ENCODE measurements at places on chromosomes 12 and 14. TPM values are rescaled to one million over a fixed set of nuclear protein-coding genes. Genes with fewer than 3 reads are reported as not detected.

GRCh38 chr12:7642876-7643309 is 22.8 kb downstream of the APOBEC1 start:
- no peak overlapping the region for H3K27ac ChIP-seq
- H3K4me3 ChIP-seq: no peak overlapping the region
- no peak for DNase-seq
- H3K4me1 ChIP-seq: peaks cover 3% of the 10 kb centered on the region
- no peaks in the 10 kb centered on the region for H3K36me3 ChIP-seq
- peaks cover 67% of the 10 kb centered on the region for H3K27me3 ChIP-seq

Gene PPM1H
- 6.0 TPM for total RNA-seq

Gene GDF3
- total RNA-seq: 0.19 TPM

Gene LRFN5
- 0.30 TPM for total RNA-seq

Gene EVL
- 39.7 TPM for total RNA-seq

DNA sequence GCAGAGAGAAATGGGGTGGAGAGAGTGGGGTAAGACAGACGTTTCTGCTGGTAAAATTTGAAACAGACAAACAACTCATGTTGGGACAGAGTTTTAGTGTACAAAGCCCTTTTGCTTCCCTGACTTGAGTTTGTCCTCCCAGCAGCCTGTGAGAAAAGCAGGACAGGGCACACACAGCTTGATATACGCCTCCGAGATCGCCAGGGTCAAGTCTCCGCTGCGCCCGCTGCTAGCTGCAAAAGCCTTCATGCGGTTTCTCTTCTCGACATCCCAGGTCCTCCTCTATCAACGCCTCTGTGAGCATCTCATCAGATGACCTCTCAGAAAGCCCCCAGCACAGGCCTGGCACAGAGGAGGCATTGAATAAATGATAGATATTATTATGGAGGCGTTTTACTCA is 9.4 kb upstream of the BCL11B start:
- no peak overlapping the region for H3K4me3 ChIP-seq
- H3K27ac ChIP-seq: no peak overlapping the region
- no peaks in the 10 kb centered on the region for H3K4me1 ChIP-seq
- H3K27me3 ChIP-seq: peaks cover 100% of the 10 kb centered on the region
- DNase-seq: no peak

Gene CNTN1
- total RNA-seq: 0.11 TPM

GRCh38 chr12:108348842-108349241 is 9.7 kb upstream of the CMKLR1 start:
- DNase-seq: no peak
- no peaks in the 10 kb centered on the region for H3K4me1 ChIP-seq
- H3K36me3 ChIP-seq: no peaks in the 10 kb centered on the region
- H3K27ac ChIP-seq: no peak overlapping the region

DNA sequence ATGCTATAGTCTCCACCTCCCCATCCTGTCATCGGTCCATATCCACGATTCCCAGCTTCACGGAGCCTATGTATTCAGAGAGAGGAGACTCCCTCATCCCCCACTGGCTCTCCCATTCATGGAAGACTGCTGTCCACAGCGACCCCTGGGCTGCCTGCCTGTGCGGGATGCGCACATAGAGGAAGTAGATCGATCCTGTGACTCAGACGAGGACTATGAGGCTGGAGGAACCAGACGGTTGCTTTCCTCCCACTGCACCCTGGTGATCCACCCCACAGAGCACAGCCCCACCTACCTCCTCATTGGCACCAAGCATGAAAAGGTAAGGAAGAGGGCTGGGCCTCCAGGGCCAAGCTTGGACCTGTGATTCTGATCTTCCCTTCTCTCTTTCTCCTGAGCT is 24.4 kb downstream of the PIGH start:
- H3K27me3 ChIP-seq: no peaks in the 10 kb centered on the region
- no peak overlapping the region for H3K27ac ChIP-seq
- peaks cover 8% of the 10 kb centered on the region for H3K36me3 ChIP-seq
- H3K4me3 ChIP-seq: no peak overlapping the region
- no peak for DNase-seq

- H3K27me3 ChIP-seq: no peaks in the 10 kb centered on the region
- peaks cover 49% of the 10 kb centered on the region for H3K4me1 ChIP-seq
- no peak for DNase-seq
- peak overlapping the region; percentile 88 for H3K27ac ChIP-seq
- H3K4me3 ChIP-seq: no peak overlapping the region
These were observed 199.5 kb upstream of the PLEKHG7 start for GRCh38 chr12:92503029-92503931.

Gene CIROP
- total RNA-seq: not detected

Gene PIWIL1
- total RNA-seq: not detected

DNA sequence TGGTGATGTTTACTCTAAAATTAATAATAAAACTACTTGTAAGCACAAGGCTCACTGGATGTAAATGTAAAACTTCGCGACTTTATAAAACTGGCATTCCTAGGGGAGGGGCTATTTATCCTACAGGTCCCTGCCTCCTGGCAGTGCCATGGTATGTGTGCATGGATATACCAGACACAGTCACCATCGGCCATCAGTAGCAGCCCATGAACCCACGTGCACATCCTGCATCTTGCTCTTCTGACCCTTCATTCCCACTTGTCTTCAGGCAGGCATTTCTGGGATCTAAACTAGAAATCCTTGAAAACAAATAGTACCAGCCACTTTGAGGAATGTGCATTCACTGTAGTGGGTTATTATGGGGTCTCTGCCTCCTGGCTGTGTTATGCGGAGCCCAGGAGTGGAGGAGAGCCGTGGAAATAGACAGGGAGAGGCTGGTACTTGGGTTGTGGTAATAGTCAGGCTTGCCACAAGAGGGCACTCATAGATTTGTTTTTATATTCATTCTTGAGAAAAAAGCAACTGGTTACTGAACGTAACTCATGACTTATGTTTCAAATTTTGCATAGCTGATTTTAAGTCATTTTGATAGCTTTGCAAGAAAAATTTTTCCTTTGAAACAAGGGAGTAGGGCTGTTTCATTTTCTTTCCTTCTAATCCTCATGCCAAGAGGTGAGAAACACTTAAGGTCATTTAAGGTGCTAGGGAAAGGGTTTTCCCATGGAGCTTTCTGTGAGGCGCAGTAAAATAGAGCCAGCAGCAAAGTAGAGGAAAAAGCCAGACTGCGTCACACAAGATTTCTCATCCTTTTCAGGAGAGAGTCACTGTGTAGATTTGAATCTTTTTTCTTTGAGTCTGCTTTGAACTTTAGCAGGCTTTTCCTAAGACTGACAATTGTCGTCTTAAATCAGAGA is 17.4 kb upstream of the GALNT16 start:
- H3K36me3 ChIP-seq: peaks cover 41% of the 10 kb centered on the region
- no peak overlapping the region for H3K4me3 ChIP-seq
- DNase-seq: no peak
- peak overlapping the region; percentile 25 for H3K27ac ChIP-seq
- no peaks in the 10 kb centered on the region for H3K27me3 ChIP-seq

DNA sequence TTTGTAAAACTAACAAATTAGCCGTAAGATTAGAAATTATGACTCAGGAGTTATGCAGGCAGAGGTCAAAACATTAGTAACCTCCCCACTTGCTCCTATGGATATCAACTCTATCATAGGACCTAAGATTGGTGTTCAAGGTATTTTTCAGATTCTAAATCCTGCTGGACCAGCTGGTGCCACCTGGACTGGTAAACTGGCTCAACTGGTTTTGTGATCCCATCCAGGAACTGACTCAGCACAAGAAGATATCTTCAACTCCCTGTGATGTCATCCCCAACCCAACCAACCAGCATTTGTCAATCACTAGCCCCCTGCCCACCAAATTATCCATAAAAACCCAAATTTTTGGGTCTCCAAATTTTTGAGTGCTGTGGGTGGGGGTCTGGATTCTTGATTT is 98.1 kb upstream of the OR4E1 start:
- DNase-seq: no peak
- H3K27ac ChIP-seq: no peak overlapping the region
- H3K36me3 ChIP-seq: no peaks in the 10 kb centered on the region
- H3K4me3 ChIP-seq: no peak overlapping the region
- H3K27me3 ChIP-seq: no peaks in the 10 kb centered on the region

Gene TIGAR
- total RNA-seq: 13.6 TPM

DNA sequence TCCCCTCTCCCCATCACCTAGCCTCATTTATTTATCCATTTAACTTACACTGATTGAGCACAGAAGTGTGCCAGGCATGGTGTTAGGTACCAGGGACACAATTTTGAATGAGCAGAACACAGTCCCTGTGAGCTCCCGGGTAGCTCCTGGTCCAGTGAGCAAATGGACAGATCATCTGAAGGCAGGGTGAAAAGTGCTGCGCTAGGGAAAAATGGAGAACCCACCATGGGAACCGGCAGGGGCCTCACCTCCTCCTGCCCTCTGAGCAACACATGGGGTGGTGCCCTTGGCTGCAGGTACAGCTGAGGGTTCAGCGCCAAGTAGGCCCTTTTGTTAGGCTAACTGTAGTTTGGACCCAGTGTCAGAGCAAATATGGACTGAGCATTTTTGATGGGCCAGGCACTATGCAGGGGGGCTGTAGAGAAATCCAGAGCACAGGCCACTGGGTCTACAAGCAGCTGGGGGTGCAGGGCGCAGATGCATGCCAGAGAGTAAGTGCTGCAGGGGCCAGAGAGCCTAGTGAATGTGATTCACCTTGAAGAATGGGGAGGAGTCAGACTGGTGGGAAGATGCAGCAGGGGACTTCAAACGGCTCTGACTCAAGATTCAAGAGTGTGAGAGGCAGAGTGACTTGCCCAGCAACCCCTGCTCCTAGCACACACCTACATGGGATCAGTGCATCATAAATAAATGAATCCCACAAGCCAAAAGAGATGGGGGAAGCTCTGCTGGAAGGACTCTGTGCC is 28.2 kb downstream of the LTBP2 start:
- H3K4me3 ChIP-seq: no peak overlapping the region
- H3K4me1 ChIP-seq: peaks cover 43% of the 10 kb centered on the region

DNA sequence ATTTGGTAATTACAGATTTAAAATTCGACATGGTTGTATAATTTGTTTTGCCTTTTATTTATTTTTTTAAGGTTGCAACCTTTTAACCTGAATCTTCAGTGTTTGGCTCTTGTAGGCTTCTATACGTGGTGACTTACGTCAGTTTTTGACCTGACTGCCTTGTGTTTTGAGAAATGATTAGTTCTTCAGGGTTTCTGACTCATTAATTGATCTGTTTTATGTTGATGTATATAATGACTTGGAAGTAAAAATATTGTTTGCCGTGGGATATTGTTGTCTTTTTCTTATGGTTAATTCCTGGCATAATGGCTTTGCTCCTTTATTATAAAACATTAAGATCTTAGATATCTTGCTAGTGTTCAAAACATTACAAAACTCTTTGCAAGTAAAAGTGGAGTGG is 2.5 kb downstream of the RASSF8 start:
- H3K27me3 ChIP-seq: no peaks in the 10 kb centered on the region
- no peaks in the 10 kb centered on the region for H3K36me3 ChIP-seq
- H3K27ac ChIP-seq: no peak overlapping the region
- no peak for DNase-seq
- H3K4me3 ChIP-seq: no peak overlapping the region
- peaks cover 59% of the 10 kb centered on the region for H3K4me1 ChIP-seq

- no peaks in the 10 kb centered on the region for H3K4me1 ChIP-seq
- no peak overlapping the region for H3K27ac ChIP-seq
- no peak for DNase-seq
These were observed 43.9 kb upstream of the CHPT1 start for GRCh38 chr12:101653503-101653902.

GRCh38 chr14:50728836-50729235 is 60.7 kb upstream of the SAV1 start:
- H3K27me3 ChIP-seq: no peaks in the 10 kb centered on the region
- H3K27ac ChIP-seq: no peak overlapping the region
- H3K36me3 ChIP-seq: peaks cover 100% of the 10 kb centered on the region

GRCh38 chr14:29868000-29868399 is 59.6 kb downstream of the PRKD1 start:
- H3K4me3 ChIP-seq: no peak overlapping the region
- H3K27ac ChIP-seq: no peak overlapping the region
- DNase-seq: no peak
- no peaks in the 10 kb centered on the region for H3K36me3 ChIP-seq

Gene LTBR
- 23.5 TPM for total RNA-seq

Gene MFAP5
- total RNA-seq: 55.8 TPM

Gene PMEL
- total RNA-seq: 0.16 TPM

Gene KIF21A
- 49.8 TPM for total RNA-seq

DNA sequence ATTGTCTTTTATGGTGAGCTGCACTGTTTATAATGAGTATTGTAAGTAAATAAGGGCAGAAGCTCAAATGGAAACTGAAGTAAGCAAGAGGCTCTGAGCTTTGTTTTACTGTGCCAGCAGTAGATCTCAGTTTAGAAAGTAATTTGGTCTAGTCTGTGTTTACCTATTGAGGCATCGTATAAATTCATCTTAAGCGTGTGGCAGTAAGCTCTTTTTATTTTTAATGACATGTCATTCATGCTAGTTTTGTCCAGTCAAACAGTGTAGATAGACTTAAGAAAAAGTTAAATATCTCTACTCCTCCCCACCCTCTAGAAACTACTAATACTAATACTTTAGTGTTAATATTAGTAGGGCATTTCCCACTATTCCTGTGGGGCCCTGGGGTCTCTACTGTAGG is 2.0 kb downstream of the ANO6 start:
- H3K4me3 ChIP-seq: peak overlapping the region; percentile 88
- H3K27ac ChIP-seq: peak overlapping the region; percentile 3
- no peaks in the 10 kb centered on the region for H3K27me3 ChIP-seq
- H3K36me3 ChIP-seq: no peaks in the 10 kb centered on the region
- peaks cover 56% of the 10 kb centered on the region for H3K4me1 ChIP-seq

Gene PRH2
- not detected for total RNA-seq

GRCh38 chr12:19963972-19964371 is 404.4 kb upstream of the PDE3A start:
- H3K27me3 ChIP-seq: no peaks in the 10 kb centered on the region
- no peak for DNase-seq
- H3K4me1 ChIP-seq: peaks cover 10% of the 10 kb centered on the region
- no peak overlapping the region for H3K27ac ChIP-seq
- H3K36me3 ChIP-seq: no peaks in the 10 kb centered on the region
- H3K4me3 ChIP-seq: no peak overlapping the region

GRCh38 chr14:56797003-56797568 is 13.2 kb downstream of the OTX2 start:
- H3K4me1 ChIP-seq: peaks cover 29% of the 10 kb centered on the region
- H3K36me3 ChIP-seq: no peaks in the 10 kb centered on the region
- no peak for DNase-seq

Gene NEDD1
- 15.2 TPM for total RNA-seq
